Cardiac fibroblast (primary cell): ENCODE measurements at places on chromosomes 11 and 22.

DNA sequence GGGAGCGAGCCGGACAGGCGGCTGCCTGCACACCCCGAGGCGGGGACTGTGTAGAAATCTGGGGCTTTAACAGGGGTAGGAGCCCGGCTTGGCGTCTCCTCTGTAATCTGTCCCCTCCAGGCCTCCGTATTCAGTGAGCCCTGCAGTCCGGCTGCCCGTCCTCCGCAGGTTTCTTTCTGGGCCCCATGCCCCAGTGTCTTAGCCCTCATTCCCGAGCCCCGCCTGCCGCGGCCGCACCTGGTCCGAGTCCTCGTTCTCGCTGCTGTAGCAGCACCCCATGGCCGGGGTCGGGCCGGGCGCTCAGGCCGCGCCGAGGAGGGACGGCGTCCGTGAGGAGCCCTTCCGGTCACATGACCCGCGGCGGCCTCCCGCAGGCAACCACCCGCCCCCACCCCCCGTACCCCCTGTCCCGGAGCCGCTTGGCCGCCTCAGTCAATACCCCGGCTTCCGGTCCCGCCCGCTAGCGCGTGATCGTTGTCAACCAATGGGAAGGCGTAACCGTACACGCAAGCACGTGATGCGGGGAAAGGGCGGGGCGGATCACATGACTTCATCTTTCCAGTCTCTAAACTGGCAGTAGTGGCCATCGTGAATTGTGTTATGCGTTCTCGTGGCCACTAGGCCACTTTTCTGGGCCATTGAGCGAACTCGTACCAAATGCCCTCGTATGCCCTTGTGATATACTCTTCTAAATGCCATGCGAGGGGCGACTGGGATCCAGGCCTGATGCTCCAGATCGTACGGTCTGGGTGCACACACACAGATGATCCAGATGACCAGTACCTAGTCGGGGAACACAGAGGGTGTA lies at the start of gene LAMTOR1:
Gene LAMTOR1 (minus strand): TSS at position 352 of the 808 bp plus-strand sequence. CDS start 73 bp downstream, at position 279.
- peak; percentile 99 for DNase-seq

GRCh38 chr22:26614322-26614721 lies 3.5 kb downstream of the CRYBB1 start:
- no peak for DNase-seq

DNA sequence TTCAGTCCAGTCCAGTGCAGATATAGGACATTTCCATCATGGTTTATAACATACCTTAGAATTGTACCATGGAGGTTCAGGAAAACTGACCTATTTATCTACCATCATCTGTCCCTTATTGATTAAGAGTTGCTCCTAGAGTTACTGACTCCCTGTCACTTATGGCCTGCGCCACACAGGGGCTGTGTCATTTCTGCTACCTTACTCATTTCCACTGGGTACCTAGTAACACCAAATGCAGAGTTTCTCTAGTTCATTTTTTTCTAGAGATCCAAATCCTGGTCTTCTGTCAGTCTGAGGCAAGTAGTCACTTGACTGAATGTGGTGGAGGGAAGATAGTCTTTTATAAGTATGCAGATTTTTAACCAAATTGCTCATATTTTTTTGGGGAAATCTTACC lies 59.2 kb downstream of the PDE3B start:
- no peak for DNase-seq

DNA sequence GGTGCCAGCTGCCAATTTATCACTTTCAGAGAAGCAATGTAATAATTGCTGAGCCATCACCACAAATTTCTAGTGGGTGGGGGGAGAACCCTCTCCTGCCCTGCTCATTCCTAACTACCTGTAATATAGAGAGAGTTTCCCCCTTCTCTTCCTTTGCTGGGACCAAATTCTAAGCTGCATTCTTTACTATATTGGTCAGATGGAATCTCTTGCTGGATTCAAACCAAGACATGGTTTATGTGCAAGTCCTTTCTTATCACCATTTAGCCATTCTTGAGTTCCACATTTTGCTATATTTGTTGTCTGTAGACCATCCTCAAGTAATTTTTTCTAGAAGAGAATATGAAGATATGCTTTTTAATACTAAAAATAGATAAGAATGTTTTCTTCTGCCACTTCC lies 452.1 kb downstream of the MN1 start:
- peak; percentile 32 for DNase-seq

- peak; percentile 59 for DNase-seq
These were observed 1.4 kb upstream of the NXF1 start for GRCh38 chr11:62806611-62807121.

GRCh38 chr11:60657888-60658287 lies 41.5 kb upstream of the MS4A8 start:
- no peak for DNase-seq

- no peak for DNase-seq
These were observed at the start of gene MYEOV for GRCh38 chr11:69293819-69294505. TSS of gene MYEOV (plus strand) at chr11:69294155. CDS start at chr11:69295355, 1,200 bp downstream.

- no peak for DNase-seq
These were observed 21.5 kb upstream of the EFCAB6 start for GRCh38 chr22:43833286-43834240.

- DNase-seq: no peak
These were observed 139.7 kb downstream of the BRD1 start for GRCh38 chr22:49687786-49688515.

DNA sequence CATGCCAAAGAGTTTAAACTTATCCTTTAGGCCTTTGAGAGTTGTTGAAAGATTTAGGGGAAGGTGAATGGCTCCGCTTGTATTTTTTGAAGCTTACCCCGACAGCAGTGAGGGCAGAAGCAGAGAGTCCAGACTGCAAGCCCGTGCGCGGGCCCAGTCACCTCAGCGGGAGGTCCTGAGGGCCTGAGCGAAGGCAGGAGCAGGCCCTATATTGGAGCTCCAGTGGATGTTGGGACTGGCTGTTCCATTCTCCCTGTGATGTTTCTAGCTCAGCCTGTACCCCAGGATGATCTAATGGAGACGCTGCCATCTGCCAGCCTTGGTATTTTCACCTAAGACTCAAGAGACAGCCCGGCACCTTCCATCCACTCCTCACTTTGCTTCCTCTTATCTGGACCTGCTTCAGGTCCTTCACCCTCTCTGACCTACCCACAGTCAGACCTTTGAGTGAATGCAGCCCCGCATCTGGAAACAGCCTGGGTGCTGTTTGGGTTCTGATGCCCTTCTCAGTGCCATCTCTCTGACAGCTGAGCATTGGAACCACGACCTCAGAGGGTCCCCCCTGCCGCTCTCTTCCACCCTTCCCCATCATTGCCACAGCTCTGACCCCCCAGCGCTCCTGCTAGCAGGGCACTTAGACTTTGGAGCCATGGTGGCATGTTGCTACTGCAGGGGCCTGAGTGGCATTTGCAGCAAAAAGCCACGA lies 628.2 kb upstream of the CADM1 start:
- DNase-seq: no peak

DNA sequence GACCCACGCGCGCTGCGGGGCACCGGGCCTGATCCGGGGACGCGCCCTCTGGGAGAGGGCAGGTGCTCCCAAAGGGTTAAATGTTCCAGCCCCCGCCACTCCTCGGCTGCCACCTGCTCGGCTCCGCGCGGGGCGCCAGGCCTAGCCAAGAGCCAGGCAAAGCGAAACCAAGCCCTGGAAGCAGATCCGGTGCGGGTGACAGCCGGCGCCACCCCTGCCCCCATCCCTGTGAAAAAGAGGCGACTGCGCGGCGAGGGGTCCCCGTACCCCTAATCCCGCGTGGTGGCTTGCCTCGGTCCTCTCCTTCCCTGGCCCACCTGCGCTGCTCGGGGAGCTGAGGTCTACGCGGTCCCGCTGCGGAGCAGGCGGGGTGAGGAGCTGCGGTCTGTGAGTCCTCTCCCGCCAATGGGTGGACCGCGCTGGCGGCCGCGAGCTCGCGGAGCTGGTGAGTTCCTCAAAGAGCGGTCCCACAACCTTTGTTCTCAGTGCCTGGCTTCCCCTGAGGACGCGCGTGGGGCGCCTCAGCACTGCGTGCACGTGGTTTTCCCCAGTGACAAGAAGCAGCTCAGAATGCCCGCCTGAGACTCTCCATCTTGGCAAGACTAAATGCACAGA lies at the start of gene ME3:
Gene ME3 (minus strand): TSS at position 610 of the 615 bp plus-strand sequence.
- peak; percentile 58 for DNase-seq

DNA sequence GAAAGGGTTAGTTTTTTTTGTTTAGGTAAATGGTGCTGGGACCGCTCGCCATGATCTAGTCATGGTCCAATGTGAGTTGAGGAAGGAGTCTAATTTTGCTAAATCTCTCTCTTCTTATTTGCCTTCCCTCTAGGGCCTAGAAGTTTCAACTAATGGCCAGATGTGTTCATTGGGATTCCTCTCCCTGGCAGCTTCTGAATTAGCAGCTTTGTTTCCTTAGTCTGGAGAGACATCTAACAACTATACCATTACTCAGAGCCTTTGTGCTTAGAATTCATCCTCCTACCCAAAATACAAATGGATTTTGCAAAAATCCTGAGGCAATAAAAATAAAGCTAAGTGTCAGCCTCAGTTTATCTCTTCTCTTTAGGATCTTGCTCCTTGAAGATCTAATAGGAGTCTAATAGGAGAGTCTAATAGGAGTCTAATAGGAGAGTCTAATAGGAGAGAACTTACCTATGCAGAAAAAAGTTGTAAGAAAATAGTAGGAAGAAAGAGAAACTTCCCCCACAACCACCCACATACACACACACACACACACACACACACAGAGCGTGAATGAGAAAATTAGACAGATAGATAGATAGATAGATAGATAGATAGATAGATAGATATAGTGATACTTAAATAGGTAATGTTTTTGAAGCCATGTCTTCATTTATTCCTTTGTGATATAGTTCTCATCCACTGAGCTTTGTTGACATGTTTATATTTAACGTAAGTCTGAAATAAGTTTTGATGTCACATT lies 980.5 kb upstream of the CNTN5 start:
- no peak for DNase-seq

DNA sequence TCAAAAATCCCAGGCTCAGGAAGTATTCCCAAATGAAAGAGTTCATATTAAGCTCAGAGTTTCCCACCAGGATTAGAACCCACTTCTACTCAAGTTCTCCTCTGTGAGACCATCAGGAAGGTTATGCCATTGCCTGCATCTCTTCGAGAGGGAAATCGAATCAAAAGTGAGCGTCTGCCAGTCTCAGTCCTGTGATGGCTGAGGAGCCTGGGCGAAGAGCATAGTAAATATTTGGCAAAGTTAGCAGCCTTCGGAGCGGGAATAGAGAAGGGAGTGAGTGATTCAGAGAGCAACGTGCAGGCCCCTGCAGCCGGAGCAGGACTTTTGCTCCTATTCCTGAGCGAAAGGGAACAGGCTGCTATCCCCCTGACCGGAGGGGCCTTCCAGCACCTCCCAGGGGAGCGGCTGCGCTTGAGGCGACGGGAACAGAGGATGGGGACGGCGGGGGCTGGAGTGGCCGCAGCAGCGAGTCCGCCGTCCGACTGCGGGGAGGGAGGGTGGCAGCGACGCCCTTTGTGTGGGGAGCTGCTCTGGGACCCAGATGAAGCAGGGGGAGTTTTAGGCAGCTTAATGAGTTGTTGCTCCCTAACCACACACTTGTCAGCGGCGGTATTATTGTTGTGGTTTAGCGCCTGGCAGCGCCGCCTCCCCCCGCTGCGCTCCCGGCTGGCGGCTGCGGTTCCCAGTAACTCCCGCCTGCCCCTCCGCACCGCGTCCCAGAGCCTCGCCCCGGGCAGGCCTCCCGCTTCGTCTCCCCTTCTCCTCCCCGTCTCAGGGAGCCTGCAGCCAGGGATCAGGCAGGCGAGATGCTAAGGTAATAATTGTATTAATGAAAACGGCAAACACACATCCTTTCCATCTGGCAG lies 21.7 kb upstream of the NRGN start:
- DNase-seq: peak; percentile 44

DNA sequence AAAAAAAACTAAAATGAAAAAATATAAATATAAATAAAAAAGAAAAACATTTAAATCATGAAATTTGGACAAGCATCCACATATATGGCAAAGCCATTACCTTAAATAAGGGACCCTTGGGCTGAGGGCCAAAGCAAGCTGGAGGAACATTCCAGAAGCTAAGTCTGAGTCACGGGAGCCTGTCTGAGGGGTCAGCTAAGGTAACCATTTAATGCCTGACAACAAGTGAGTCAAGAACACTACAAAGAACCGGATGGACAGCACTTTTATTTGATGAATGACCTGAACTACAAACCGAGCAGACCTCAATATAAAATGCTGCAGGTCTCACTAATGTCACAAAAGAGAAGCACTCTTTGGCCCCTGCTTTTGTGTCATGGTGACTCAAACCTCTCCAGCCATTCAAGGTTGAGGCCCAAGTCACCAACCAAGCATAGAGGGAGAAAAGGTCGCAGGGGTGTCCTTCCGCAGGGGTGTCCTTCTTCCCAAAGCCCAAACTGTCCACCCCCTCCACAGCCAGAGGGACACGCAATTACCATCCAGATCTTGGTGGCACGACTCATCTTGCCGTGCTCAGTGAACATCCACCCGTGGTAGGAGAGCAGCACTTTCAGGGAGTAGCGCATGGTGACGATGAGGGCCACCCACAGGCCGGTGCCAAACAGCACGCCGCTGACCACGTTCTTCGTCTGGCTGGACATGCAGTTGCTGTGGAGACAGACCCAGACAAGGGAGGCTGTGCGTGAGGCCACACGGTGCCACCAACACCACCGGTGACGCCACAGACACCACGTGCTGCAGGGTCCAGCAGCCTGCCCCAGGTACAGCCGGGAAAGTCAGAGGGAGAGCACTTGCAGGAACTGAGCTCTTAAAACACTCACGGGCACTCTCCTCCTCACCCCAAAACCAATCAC lies 34.5 kb downstream of the CPT1A start:
- DNase-seq: peak; percentile 79

- no peak for DNase-seq
These were observed 4.1 kb downstream of the LRRC56 start for GRCh38 chr11:541433-541885.

DNA sequence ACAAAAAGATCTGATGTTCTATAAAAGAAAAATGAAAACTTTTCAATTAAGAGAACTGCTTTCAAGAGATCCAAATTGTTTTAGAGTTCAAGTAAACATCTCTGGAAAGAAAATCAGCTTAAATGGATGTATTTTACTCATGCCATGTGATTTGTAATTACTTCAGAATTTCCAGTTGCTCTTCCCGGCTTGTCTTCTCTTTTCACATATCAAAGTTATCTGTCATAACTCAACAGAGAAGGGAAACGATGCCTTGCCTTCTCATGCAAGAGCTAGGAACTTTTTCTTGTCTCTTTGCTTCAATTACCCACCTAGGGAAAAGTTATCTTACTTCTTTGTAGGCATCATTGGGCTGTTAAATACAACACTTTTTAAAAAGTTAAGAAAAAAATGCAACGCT lies 255.2 kb upstream of the POU2AF2 start:
- no peak for DNase-seq

GRCh38 chr11:16985297-16985696 lies 28.9 kb downstream of the PLEKHA7 start:
- DNase-seq: no peak

GRCh38 chr11:68373815-68374501 lies 61.6 kb downstream of the LRP5 start:
- peak; percentile 32 for DNase-seq
